ENCODE measurements at places on chromosomes 6 and 20. TPM values are rescaled to one million over a fixed set of nuclear protein-coding genes. Genes with fewer than 3 reads are reported as not detected.

DNA sequence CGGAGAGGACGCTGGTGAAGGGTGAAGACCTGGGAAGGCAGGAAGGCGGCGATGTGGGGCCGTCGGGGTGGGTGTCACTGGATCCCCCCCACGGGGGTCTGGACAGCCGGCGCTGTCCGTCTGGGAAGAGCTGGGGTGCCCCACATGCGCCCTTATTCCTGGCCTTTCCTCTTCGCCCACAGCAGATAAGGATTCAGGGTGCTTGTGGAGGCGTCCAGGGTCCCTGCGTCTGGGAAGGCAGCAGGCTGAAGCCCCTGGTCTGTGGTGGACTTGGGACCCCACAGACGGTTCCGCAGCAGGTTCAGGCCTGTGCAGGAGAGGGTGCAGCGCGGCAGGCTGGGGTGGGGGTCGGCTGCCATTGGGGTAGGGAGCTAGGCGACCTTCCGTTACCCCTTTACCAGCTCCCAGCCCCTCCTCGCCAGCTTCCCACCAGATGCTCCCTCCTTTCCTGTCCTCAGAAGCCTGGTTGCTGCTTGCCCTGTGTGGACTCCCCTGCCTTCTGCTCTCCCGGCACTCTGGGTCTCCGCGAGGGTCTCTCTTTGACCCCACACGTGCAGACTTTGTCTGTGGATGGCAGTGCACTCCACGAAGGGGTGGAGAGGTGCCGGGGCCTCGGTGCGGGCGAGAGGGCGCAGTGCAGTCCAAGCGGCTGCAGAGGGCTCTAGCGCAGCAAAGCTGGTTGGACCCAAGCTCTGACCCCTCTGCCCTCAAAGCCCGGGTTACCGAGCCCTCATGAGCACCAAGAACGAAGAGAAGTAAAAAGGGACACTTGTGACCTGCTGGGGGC, 2.1 kb upstream of the GATA5 start:
- no peak overlapping the region for H3K4me3 ChIP-seq
- DNase-seq: no peak
- H3K27ac ChIP-seq: no peak overlapping the region
- peaks cover 30% of the 10 kb centered on the region for H3K27me3 ChIP-seq
- no peaks in the 10 kb centered on the region for H3K36me3 ChIP-seq
- H3K4me1 ChIP-seq: no peaks in the 10 kb centered on the region

- no peak overlapping the region for H3K4me3 ChIP-seq
- H3K36me3 ChIP-seq: no peaks in the 10 kb centered on the region
- no peak for DNase-seq
- no peaks in the 10 kb centered on the region for H3K4me1 ChIP-seq
- no peak overlapping the region for H3K27ac ChIP-seq
Measured at GRCh38 chr20:36105711-36106226, 48.8 kb upstream of the EPB41L1 start.

GSTA2 gene
- not detected for total RNA-seq

MEP1A gene
- total RNA-seq: not detected
